ENCODE measurements at places on chromosomes 12 and 14.

DNA sequence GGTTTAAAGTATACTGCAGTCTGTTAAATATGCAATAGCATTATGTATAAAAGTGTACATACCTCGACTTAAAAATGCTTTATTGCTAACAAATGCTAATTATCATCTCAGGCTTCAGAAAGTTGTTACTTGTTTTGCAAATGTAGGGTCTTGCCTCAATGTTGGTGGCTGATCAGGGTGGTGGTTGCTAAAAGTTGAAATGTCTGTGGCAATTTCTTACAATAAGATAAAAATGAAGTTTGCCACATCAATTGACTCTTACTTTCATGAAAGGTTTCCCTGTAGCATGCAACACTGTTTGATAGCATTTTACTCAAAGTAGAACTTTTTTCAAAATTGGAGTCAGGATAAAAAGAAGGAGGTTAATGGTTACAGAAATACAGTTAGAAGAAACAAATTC, 407.7 kb upstream of the OR4E1 start:
- DNase-seq = no peak

- DNase-seq = no peak
Measured at GRCh38 chr12:75892731-75893408, 138.7 kb downstream of the PHLDA1 start.

DNA sequence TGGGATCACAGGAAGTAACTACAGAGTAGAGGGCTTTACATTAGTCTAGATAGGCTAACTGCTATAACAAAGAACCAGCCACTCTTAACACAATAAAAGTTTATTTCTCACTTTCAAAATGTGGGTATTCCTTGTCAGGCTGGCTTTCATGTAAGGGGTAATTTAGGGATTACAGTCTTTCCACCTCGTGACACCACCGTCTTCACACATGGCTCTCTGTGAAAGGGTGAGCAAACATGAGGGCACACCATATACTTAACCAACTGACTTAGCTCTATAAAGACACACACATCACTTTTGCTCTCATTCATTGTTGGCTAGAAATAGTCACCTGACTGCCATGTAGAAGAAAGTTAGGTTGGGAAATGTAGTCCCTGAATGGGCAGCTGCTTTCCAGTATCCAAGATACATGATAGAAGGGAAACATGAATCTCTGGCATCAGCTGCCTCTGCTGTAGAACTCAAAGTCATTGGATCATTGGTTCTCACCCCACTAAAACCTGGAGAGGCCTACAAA, 66.1 kb upstream of the CRY1 start:
- DNase-seq = no peak

DNA sequence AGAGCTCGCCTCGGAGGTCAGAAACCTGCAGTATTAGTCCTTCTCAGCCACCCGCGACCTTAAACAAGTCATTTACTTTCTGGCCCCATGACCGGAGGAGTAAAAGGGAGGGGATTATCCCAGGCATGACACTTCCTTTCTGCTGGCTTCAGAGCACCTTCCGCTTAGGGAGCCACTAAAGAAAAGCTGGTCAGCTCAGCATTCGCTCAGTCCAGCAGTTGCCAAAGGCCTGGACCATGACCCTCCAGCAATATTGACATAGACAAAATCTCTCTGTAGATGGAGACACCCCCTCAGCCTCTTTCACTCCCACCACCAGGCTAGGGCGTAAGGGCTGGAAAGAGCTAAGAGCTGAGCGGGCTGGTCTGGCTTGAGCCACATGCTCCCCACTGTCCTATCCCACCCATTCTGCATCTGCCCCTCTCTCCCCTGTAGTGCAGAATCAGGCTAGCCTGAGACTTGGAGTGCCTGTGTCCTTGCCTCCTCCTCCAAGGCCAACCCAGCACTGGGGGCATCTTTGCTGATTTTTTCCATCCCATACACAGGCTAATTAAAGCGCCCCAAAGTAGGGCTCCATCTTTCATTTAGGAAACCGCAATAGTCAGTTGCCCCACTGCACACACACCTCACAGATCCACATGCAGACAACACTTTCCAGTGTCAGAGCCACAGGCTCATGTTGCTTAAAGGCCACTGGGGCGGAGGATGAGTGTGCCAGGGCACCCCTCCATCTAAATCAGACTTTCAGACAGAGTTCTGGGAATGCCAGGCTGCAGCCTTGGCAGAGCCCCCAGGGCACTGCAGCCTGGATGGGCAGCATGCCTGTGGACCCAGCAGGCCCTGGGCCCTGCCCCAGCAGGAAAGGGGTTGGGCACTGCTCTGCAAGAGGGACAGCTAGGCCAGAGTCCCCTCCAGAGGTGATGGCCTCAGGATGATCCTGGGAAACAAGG, 4.0 kb upstream of the CPNE6 start:
- peak; percentile 28 for DNase-seq

DNA sequence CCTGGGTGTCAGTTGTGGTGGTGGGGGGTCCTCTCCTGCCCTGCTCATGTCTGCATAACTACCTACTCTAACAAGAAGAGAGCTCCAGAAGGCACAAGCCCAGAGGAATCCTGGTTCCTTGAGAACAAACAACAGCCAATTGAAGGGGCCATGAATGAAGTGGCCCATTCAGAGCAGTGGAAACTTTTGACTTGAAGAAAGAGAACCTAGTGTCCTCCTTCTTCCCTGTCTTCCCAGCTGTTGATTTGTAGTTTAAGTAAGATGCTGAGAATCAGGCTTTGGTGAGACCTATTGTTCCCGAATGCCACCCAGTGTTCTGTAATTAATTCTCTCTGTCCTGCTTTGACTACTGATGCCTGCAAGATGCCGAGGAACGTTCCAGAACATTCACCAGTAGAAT, 79.2 kb downstream of the C14orf132 start:
- no peak for DNase-seq

DNA sequence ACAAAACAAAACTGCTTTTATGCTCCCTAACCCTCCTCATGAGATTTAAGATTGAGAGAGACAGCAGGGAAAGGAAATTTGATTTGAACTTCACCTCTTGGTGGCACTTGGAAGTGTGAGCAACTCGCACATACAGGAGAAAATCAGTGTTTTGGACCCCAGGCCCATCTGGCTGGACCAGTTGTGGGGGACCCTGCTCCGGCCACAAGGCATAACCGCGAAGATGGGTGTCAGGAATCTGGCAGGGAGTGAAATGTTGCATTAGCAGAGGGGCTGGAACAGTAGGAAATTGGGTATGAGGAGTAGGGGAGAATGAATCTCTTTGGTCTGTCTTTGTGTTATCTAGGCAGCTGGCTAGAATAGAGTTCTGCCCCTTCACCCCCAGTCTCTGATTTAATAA, 1.2 kb downstream of the CIROP start:
- DNase-seq = peak; percentile 22

DNA sequence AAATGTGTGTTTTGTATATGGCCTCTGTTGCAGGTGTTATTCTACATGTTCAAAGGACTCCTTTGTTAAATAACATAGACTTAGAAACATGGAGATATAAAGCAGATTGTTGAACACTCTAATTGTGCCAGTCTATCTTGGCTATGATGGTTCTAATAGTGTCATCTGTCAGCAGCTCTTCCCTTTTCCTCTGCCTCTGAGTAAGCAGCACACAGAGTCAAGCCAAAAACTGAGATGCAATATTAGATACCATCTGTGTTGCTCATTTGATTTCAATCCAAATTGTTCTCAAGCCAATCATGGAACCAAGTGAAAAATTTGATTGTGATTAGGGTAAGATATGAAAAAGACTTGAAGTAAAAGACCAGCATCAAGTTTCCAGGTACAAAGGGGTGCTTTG, 871.1 kb upstream of the MGAT4C start:
- no peak for DNase-seq

GRCh38 chr14:71764701-71765382, 167.4 kb upstream of the RGS6 start:
- no peak for DNase-seq

DNA sequence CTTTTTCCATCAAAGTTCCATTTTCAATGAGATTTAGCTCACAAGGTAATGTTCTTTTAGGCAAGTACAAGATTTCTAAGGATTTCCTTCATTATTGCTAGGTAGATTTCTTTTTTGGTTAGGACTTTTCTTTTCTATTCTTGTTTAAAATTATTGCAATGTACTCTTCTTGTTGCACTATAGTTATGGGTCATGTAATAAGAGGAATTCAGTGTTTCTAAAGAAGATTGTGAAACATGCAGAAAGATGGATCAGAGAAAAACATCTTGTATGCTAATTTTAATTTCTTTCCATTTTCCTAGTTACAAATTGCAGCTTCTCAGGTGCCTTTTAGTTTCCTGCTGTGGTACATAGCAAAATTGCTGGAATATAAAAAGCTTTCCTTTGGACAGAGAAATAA, 56.1 kb downstream of the BTG1 start:
- no peak for DNase-seq

GRCh38 chr14:64410084-64410774, 22.1 kb downstream of the MTHFD1 start:
- DNase-seq = no peak

DNA sequence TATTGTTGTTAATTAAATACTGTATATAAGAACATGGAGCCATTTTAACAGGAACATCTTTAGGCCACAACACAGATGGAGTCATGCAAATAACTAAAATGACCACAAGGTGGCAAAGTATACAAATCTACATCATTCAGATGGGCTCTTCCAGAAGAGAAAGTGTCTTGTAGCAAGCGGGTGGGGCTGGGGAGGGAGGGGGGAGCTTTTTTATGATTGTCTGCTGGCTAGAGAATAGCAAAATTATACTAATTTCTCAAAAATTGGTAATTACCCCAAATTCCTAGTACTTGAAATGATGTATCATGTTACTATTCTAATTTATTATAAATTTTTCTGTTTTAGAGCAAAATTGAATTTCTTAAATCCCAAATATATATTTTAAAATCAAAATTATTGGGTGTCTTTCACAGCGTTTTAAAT, 378.7 kb downstream of the PRKD1 start:
- DNase-seq = no peak

GRCh38 chr12:24719293-24719721, 229.6 kb downstream of the BCAT1 start:
- DNase-seq = no peak

DNA sequence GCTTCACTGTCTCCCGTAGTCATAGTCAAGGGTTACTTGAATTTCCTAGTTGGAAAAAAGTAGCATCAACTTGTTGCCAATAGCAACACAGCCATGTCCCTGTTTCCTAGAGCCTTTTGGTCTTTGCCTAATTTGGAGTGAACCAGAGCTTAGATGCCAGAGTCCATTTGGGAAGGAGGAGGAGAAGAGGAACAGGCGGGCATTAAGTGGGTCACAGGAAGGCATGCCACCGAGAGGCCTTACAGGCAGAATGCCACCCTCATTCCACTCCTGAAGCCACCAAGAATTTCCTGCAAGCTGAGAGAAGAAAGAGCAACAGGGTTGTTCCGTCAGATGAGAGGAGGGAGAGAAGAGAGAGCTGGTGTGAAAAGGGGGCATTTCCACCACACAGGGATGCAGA, 339.5 kb downstream of the DPF3 start:
- no peak for DNase-seq

DNA sequence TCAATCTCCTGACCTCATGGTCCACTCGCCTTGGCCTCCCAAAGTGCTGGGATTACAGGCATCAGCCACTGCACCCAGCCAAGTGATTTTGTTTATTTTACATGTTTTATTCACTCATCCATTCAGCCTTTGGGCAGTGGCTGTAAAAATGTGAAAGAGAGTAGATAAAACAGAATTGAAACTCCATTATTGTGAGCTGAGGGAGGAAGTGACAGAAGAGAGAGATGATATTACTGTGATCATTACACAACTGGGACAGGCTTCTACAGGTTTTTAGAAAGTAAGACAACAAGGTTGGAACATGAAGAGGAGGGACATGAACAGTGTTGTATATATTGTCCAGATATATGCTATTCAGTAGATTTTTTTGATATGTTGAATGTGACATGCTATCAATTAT, 25.0 kb downstream of the CREBL2 start:
- DNase-seq = no peak

DNA sequence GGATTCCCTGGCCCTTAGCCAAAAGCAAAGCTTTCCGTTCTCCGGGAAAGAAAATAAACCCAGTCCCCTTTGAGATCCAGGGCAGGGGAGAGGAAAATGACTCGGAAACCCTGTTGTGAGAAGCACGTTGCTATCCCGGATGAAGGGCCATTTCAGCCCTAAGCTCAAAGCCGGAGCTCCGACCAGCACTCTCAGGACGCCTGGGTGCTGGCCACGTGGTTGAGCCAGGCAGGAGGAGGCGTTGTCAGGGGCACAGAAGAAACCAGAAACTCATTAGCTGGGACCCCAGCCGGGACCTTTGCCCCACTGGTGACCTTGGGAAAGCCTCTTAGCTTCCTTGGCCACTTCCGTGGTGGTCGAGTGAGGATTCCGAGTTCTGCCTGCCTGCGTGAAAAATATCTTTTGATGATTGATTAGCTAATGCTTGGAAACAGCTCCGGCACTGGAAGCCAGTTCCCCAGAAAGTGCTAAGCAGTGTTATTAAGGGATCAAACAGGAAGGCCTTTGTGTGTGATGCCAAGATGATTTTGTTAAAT, 57.6 kb upstream of the FZD10 start:
- DNase-seq = no peak

DNA sequence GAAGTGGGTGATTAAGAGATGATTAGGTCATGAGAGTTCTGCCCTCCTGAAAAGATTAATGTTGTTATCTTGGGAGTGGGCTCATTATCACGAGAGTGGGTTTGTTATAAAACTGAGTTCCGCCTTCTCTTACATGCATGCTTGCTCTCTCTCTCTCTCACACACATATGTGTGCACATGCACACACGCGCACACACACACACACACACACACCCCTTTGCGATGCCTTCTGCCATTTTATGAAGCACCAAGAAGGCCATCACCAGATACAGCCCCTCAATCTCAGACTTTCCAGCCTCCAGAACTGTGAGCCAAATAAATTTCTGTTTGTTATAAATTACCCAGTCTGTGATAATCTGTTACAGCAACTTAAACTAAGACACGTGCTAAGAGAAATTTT, 5.7 kb upstream of the SLC41A2 start:
- no peak for DNase-seq

DNA sequence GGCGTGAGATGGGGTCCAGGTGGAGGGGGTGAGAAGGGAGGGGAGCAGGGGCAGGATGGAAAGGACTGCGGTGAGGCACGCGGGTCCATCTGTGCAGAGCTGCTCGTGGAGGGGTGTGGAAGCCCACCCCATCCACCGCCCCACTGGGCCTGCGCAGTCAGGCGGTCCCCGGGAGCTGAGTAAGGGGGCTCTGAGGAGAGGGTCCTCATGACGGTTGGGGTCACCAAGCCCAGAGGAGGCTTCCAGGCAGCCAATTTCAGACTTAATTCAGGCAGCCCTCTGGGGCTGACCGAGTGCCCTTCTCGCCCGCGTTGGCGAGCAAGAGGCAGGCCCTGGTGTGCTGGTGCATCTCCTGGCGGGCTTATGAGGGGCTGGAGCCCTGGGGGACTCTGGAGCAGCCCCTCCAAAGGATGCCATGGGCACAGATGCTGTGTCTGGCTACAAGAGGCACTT, 115.5 kb downstream of the KIF26A start:
- no peak for DNase-seq

GRCh38 chr12:14261861-14262260, 103.6 kb upstream of the ATF7IP start:
- DNase-seq = no peak

- no peak for DNase-seq
Measured at GRCh38 chr12:19719672-19720071, 280.4 kb downstream of the AEBP2 start.

- DNase-seq = no peak
Measured at GRCh38 chr12:5588176-5588575, 156.3 kb downstream of the NTF3 start.

All from spleen (tissue), 13 donors.